ENCODE measurements at places on chromosomes 12 and 14.

DNA sequence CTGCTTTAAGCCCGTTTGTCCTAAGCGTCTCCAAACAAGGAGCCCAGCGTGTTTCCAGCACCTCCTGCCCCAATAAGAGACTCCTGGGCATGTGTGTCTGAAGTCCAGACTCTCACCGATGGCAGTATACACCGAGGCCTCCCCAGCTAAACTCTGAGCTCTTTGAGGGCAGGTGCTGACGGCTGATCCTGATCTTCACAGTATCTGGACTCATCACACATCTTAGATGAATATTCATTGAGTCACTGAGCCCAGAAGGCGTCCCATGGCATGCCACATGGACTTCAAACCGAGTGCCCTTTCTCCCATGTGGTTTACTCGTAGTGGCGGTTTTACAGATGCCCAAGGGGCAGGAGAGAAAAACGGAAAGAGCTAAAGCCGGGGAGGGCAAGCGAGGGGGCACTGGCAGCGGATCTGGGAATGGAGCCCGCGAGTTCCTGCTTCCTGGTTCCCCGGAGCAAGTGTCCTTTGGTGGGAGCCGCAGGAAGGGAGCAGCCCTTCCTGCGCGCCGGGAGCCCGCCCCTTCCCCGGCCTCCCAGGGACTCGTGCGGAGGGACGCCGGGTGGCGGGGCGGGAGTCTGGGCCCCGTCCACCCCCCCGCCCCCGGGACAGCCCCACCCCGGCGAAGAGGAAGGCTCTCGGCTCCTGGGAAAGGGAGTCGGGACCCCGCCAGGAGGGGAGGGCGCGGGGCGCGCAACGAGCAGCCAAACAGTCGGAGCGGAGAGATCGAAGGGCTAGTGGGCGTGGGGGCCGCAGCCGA lies 585 bp upstream of the TEAD4 start:
- peak; percentile 88 for DNase-seq

- DNase-seq: peak; percentile 60
Observed at GRCh38 chr12:88052686-88053085, 23.5 kb upstream of the C12orf50 start.

GRCh38 chr14:61347826-61348443 lies 26.6 kb downstream of the PRKCH start:
- no peak for DNase-seq

DNA sequence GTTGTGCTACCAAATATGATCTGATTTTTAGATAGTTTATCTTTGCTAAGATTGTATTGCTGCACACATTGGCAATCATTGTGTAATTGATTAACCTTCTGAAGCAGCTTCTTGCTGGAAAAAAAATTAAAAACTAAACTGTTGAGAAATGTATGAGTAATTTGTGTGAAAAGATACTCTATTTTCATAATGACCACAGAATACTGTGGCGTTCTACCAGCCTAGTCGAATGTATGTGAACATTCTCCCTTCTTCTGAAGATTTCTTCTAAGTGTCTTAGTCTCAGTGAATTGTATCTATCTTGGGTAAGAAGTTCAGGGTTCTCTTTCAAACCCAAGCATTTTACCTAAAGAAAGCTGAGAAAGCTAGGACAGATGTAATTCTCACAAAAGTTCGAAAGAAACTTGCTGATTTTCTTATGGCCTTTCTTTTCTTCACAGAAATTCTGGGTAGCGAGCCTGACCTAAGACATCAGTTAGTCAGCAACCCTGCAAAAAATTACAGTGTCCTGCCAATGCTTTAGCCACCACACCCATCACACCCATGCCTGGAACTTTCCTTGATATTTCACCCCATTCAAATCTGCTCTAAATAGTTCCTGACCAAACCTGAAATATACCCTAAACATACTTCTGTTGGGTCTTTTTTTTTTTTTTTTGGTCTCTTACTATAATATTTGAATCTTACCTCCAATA lies 27.1 kb upstream of the C12orf71 start:
- DNase-seq: no peak

DNA sequence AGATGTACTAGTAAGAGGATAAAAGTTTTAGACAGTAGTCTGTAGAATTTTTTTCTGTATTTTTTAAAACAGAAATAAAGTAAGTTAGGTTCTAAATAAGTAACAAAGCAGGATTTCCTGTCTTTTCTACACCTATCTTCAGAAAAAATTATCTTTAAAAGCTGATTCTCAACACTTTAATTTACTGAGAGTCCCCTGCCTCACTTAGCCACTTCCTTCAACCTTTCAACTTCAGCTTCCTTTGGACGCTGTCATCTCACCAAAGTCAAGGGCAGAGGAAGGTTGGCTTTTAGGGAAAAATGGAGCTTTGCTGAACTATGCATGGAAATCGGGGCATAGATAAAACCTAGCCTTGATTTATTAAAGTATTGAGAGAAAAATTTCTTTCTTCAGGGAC lies 44.9 kb upstream of the CERS5 start:
- no peak for DNase-seq

GRCh38 chr12:48194799-48195201 lies 8.3 kb downstream of the OR10AD1 start:
- DNase-seq: no peak

DNA sequence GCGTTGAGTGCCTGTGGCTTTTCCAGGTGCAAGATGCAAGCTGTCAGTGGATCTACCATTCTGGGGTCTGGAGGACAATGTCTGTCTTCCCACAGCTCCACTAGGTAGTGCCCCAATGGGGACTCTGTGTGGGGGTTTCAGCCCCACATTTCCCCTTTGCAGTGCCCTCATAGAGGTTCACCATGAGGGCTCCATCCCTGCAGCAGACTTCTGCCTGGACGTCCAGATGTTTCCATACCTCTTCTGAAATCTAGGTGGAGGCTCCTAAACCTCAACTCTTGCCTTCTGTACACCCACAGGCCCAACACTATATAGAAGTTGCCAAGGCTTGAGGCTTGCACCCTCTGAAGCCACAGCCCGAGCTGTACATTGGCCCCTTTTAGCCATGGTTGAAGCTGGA lies 52.9 kb downstream of the PRKCH start:
- no peak for DNase-seq

DNA sequence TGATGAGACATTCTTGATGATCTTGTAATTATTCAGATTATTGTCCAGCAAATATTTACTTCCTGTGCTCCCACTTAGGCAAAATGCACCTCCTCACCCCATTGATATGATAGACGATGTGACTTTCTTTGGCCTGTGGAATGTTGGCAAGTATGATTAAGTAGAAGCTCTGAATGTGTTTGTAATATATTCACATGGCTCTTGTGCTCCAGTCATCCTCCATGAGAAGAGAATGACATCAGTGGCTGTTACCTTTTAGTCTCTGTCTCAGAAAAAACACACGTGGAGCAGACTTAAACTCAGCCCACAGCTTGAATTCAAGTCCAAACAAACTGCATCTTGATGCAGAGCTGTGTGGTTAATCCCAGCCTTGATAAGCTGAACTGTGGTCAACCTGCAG lies 984.3 kb upstream of the FBXO33 start:
- no peak for DNase-seq

DNA sequence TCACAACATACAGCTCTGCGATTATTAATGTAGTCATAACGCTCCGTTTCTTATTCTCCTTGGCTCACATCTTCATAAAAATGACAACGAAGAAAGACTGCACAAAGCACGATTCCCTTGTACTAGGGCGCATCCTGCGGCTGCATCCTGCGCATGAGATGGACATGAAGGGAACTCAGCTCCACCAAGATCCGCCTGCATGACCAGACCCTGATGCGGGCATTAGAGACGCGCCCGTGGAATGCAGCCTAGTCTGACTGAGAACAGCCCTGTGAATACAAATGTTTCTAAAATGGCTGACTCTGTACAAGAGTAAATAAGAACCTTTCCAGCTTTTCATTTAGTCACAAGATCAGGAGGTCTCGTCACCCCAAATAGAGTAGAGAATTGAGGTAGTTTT lies 422.2 kb downstream of the NOVA1 start:
- no peak for DNase-seq

GRCh38 chr12:109640961-109641360 lies 67.4 kb downstream of the MVK start:
- DNase-seq: no peak

DNA sequence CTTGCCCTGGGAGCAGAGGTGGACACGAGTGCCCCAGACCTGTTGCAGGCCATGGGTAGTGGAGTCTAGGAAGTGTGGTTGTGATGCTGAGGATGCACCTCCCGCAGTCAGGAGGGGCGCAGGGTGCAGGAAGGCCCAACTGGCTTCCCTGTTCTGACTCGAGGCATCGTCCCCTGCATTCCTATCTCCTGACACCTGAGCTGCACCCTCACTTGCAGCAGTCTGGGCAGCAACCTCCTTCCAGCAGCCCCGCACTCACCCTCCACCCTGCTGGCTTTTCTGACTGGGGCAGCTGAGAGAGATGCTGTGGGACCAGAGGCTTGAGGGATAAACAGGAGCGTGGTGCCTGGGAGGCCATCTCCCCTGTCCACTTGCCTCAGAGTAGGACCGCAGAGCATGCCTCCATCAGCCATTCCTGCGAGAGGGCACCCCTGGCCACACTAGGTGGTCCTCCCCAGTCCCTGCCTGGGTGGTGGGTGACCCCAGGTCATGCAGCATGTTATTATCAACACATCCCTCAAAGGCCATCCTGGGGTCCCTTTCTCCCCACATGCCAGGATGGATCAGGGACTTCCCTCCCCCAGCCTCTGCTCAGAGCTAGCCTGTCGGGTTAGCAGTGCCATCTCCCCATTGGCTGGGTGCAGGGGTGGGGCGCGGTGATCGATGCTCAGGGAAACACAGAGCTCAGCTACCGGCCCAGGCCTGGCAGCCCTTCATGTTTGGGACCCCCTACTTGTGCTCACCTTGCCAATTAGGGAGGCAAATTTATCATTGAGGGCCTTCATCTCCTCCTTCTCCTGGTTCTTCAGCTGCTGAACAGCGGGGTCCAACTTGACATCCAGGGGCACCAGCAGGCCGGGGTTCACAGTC lies 719 bp downstream of the KRT80 start:
- no peak for DNase-seq

DNA sequence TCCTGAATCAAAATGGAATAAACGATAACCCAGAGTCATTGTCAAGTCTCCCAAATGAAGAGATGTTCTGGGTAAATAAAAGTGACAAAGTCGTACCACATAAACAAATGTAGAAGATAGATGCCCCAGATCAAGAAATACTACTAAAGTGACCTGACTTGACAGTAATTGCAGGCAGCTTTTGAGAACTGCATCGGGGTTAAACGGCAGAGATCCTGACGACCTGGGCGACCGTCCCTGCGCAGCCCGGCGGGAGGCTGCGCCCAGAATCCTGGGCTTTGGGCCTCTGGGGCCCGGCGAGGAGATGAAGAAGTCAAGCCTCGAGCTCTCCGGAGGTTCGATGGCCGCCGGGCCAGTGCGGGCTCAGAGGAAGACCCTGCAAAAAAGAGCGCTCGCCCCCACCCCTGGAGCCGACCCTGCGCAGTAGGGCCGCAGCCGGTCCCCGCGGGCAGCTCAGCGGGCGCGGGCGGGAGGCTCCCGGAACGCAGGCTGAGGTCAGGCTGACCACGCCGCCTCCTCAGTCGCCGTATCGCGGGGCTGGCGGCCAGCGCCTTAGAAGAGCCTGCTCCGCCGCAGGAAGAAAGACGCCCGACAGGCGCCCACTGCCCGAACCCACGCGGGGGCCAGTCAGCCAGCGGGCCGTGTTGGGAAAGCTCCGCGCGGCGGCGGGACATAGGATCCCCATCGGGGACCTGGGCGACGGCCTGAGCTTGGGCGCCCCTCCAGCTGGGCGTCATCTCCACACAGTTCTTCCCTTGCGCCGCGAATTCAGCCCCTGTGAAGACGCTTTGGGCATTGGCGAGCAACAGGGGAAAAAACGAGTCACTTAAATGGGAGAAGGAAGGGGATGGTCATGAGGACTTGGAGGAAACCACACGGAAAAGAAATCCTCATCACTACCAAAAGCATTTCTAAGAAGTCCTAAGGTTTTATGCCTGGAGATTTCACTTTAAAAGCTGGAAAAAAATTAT lies 16.0 kb downstream of the NKX2-1 start:
- no peak for DNase-seq

GRCh38 chr12:45973526-45973925 lies 16.8 kb downstream of the SCAF11 start:
- DNase-seq: no peak

DNA sequence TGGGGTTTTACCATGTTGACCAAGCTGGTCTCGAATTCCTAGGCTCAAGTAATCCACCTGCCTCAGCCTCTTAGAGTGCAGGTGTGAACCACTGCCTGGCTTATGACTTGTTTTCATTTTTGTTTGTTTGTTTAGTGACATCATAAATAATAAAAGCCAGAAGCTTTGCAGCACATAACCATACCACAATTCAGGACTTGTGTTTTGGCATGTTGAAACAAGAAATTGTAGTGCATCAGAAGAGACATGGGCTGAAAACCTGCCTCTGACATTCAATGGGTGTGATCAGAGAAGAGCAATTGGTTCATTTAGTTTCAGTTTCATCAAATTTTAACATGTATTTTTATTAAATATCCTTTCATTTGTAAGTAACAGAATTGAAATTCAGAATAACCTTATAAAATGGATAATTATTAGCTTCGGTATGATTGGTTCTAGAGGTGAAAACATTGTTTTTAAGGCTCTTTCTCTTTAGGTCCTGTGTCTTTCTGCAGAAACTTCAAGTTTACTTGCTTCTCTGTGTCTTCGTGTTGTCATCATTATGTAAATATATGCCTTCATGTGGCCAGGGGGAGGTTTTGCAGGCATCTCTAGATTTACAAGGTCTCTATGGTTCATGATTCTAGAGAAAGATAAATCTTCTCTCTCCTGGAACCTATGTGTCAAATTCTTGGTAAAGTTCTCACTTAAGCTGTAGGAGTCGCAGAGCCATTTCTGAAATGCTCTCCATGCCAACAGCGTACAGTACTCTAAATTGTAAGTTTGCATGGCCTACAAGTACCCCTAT lies 312.0 kb downstream of the KCNC2 start:
- no peak for DNase-seq

DNA sequence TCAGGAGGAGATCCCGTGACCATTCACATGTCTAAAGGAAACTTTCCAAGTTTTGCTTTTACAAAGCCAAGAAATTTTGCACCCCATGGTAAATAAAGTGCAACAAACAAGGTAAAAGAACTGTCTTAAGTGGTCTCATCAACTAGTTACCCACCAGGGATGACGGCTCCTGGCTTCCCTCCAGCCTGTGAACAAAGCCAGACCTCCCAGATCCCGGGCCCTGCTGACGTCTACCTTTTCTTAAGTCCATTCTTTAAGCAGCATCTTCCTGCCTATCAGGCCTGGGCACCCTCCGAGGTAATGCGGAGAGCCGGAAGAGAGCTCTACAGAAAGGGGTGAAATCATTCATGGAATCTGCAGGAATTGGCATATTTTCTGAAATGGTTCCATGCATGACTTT lies 58.0 kb upstream of the DAAM1 start:
- DNase-seq: peak; percentile 7

GRCh38 chr12:100767950-100768349 lies 26.6 kb upstream of the ANO4 start:
- no peak for DNase-seq

DNA sequence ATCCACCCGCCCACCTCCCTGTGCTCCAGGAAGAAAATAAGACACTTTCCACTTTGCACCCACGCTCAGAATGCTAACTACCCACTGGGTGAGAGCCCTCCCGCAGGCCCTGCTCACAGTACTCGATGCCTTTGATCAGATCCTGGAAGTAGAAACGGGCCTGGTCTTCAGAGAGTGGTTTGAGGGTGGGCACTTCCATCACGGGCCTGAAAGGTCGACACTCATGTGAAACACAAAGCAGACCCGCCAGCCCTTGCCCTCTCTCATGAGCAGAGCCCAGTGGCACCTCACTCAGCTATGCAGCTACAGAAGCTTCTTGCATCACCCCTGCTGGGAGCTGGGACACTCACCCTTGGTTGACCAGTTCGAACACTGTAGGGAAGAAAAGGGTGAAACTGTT lies 41.1 kb downstream of the CAMKK2 start:
- DNase-seq: no peak

- DNase-seq: no peak
Observed at GRCh38 chr12:132251741-132252490, 77.5 kb downstream of the GALNT9 start.
